Activated CD4-positive, alpha-beta T cell treated with anti-CD3 and anti-CD28 coated beads, Interleukin-2, amount 50 U/mL, for 1 hour (primary cell): ENCODE measurements at places on chromosomes 2 and 18.

- DNase-seq = no peak
Measured at GRCh38 chr2:17918789-17919188, 40.3 kb downstream of the KCNS3 start.

DNA sequence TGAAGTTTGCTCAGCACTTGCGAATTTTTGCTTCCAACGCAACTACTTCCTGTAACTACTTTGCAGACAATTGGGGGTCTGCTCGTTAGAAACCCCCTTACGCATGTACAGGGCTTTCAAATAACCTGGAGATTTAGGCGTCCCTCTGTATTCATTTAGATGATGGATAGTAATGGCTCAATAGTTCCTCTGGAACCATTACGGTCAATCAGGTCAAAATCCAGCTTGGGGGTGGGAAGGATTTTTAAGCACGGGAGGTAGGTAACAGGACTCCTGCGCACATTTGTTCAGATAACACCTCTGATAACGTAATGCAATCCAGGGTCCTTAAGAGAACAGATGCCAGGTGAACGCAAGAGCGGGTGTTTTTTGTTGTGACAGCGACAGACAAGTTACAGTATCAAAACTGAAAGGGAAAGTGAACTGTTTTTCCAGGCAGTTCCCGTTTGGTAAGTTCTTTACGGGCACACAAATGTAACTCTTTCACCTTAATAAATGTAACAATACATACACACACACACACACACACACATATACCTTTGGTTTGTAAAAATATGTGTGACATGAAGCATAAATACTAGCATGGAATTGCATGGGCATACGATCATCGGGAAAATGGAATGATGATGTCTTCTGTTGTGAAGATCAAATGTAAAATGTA is 3.8 kb upstream of the OSR1 start:
- peak; percentile 9 for DNase-seq

DNA sequence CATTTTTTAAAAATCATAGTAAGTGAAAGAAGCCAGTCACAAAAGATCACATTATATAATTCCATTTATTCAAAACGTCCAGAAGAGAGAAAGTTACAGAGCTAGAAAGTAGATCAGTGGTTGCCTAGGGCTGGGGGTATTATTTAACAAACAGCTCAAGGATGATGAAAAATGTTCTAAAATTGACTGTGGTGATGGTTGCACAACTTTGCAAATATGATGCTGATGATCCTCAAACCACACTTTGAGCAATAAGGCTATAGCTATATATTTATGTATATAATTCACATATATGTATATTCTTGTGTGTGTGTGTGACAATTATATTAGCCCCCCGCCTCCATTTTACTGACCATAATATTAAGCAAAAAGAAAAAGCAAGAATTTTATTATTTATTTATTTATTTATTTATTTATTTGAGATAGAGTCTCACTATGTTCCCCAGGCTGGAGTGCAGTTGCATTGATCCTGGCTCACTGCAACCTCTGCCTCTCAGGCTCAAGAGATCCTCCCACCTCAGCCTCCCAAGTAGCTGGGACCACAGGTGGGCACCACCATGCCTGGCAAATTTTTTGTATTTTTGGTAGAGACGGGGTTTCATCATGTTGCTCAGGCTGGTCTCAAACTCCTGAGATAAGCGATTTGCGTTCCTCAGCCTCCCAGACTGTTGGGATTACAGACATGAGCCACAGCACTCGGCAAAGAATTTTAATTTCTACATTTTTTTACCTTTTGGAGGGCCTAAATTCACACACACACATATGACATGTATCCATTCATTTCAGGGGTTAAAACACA is 1.9 kb downstream of the WDR12 start:
- no peak for DNase-seq

- DNase-seq = no peak
Measured at GRCh38 chr2:121049131-121049530, 235.9 kb downstream of the TFCP2L1 start.
